AML-193 (cell line): ENCODE measurements at places on chromosomes 13 and 19.

DNA sequence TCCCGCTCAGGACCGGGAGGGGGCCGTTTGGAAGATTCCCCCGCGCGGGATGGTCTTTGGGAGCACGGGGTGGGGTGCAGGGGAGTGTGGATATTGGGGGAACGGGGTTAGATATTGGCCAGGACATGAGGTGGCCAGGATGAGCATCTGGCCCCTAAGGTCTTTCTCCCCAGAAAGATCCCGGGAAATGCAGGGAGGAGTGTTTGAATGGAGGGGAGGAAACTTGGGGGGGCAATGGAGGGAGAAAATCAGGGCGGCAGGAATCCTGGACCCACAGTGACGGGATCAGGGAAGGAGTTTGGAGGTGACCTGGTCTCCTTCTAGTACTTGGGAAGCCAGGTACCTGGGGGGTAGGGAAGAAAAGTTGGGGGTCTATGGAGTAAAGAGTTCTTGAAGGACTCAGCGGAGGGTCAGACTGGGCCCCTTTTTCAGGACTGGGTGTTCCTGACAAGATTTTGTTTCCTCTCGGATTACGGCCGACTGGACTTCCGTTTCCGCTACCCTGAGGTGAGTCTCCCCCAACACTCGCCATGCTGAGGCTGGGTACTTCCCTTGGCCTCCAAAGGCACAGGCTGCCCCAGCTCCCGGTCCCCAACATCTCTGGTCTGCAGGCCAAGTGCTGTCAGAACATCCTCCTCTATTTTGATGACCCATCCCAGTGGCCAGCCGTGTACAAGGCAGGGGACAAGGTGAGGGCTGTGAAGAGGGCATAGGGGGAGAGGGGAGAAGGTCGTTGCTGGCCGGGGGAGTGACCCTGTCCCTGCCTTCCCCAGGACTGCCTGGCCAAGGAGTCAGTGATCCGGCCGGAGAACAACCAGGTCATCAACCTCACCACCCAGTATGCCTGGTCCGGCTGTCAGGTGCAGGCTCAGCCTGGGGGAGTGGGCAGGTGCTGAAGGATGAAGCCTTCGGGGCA lies 989 bp downstream of the TMEM145 start:
- no peak for DNase-seq

GRCh38 chr19:5121266-5122120 lies 152.6 kb downstream of the KDM4B start:
- no peak for DNase-seq

GRCh38 chr19:14497228-14497921 lies 1.4 kb upstream of the GIPC1 start:
- DNase-seq: no peak

- DNase-seq: peak; percentile 97
Observed at GRCh38 chr19:20661150-20661819, at the start of gene ZNF626. Gene ZNF626 (minus strand): TSS chr19:20661571. CDS start chr19:20661446, 125 bp downstream.

DNA sequence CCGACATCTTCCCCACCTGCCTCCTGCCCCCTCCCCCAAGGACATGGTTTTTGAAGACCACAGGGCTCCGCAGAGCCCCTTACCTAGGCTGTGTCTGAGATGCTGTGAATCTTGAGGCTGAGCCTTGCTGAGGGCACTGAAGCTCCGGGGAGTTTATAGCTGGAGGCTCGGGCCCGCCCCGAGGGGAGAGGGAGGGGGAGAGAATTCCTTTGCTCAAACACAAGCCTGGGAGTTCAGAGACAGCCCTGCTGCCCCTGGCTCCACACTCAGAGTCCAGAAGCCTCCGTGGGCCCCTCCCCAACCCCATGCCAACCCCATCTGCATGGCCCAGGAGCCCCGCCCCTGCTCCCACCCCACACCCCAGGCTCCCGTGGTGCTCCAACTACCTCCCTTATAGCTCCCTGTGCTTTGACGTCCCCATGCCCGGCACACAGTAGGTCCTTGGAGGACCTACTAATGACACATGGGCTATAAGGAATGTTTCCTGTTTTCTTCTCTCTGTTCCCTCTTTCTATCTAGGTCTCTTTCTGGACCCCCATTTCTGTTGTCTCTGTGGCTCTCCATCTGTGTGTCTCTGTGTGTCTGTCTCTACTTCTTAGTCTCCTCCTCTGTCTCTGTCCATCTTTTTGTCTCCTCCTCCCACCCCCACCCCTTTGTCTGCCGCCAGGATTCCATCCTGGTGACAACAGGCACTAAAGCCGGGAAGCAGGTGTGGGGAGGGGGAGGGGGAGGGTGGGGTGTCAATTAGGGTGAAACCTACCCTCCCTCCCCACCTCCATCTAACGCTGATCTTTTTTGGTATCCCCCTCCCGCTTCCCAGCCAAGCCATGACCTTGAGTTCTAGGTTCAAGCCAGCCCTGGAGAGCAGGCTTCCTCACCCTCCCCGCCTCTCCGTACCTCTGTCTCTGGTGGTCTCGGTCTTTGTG lies at the start of gene TNNT1:
Gene TNNT1, minus strand, starts transcription at position 129 of the 926 bp plus-strand sequence. CDS start 2,049 bp downstream, outside the sequence.
- no peak for DNase-seq

DNA sequence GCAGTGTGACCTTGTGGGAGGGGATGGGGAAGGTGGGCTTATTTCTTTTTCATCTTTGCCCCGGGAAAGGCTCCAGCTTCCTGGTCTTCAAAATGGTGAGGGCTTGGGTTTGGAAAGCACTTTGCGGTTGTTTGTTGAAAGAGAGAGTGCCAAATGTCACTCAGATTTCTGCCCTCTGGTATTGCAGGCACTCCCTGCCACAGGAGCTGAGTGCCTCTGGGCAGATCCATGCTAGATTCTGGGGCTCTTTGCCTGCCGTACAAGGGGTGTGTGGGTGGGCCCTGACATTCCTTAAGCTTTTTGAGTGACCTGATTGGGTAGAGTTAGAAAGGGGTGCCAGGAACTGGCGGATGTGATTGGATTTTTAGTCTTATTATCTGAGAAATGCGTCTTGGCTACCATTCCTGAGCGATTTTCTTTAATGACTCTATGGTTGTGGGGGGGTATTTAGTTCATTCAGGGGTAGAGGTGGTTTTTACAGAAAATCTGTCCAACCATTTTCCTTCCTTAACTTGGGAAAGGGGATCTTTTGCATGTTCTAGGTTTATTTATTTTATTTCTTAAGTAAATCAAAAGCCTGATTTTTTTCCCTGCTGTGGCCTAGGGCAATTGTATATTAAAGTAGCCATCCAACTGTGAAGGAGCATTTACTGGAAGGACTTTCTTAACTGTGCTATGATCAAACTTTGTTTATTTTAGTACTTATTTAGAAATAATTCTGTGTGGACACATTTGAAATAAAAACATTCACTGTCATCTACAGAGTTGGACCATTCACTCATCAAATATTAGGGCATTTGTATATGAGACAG lies 3.2 kb downstream of the ARHGAP35 start:
- peak; percentile 24 for DNase-seq

GRCh38 chr13:113077953-113078901 lies 27.4 kb upstream of the F7 start:
- no peak for DNase-seq

DNA sequence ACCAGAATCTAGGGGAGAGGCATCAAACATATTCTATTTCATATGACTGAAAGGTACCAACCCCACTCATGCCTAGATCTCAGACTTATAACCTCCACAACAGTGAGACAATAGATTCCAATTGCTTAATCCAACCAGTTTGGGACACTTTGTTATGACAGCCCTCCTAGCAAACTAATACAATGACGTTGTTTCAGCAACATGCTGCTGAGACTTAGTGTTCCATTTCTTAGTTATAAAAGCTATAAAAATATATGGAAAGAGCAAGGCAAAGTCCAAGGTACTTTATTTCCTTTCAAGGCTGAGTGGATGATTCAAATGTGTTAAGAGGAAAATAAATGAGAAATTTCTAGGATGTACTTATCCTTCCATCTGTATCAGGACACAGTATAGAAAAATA lies 352.0 kb downstream of the FGF14 start:
- no peak for DNase-seq

GRCh38 chr19:45250832-45251451 lies at the start of gene MARK4:
Gene MARK4 (plus strand): TSS chr19:45251271. CDS start chr19:45251589, 318 bp downstream.
- peak; percentile 45 for DNase-seq

DNA sequence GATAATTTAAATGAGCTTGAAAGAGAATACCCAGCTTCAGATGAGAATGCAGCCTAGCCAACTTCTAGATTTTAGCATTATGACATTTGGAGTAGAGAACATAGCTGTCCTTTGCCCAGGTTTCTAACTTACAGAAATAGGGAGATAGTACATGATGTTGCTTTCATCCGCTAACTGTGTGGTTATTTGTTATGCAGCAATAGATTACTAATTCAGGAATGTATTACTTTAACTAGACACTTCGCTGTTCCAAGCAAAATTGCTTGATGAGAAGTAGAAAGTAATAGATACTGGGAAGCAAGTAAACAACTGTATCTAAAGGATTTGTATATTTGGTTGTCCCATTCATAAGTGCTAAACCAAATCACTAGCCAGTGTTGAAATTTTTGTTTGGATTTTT lies 790.9 kb upstream of the PRR20A start:
- DNase-seq: no peak

DNA sequence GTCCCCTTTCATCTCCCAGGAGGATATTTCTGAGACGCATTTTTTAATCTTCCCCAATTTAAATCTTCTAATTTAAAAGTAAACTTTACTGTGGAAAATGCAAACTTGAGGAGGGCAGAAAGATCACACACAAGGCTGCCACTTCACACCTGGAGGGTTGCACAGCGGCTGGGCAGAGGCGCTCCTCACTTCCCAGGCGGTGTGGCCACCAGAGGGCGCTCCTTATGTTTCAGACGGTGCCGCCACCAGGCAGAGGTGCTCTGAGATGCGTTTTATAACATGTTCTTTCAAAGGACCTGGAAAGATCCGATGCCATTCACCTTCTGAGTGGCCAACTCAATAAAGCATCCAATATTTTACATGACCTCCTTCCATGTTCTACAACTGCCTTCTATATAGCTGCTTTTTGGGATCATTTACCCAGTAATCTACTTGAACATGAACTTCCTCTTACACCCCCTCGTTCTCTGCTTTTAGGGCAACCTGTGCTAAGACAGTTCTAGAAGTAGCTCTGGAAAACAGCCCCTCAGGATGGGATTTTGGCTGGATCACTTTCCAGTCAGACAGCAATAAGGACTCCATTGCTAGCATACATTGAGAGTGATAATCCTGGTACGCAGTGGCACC lies 14.8 kb upstream of the MTUS2 start:
- peak; percentile 27 for DNase-seq

- no peak for DNase-seq
Observed at GRCh38 chr13:23554000-23554399, 16.2 kb upstream of the TNFRSF19 start.

DNA sequence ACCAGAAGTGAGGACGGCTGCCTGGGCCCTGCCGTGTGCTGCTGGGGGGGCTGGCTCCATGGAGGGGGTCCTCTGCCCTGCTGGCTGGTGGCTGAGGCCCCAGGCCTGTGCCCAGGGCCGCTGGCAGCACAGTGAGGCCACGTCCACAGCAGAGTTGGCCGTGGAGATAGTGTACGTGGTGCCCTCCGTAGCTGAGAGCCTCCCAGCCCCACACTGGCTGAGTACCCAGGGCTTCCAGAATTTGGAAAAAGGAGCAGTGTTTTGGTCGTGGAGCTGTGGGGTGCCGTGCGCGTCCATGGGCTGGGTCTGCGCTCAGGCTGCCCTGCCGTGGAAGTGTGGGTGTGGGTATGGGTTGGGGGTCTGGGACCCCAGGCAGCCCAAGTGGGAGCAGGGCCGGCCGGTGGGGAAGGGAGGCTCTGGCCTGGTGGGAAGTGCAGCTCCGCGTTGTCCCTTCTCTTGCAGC lies 5.9 kb downstream of the PTBP1 start:
- no peak for DNase-seq

DNA sequence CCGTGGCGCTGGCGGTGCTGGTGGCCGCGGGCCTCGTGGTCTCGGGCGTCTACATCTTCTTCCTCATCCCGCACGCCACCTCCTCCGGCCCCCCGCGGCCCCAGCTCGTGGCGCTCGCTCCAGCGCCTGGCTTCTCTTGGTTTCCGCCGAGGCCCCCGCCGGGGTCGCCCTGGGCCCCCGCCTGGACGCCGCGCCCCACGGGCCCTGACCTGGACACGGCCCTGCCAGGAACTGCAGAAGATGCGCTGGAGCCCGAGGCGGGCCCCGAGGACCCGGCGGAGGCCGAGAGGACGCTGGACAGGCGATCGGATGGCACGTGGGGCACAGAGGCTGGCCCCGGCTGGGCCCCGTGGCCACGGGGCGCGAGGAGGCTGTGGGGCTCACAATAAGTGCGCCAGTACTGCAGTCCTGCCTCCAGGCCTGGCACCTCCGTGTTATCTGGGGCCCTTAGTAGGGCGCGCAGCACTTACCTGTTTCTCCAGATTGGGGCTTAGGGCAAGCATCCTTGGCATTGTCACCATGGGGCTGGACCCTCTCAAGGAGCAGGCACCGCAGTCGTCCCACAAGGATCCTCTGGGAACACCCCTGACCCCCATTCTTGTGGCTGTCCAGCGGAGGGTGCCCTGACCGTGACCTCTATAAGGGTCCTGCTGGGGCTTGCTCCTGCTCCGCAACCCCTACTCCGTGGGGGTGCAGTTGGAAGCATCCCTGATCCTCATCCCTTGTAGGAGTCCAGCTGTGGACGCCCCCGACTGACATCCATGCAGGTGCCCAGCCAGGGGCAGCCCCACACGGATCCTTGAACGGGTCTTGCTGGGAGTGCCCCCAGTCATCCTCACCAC lies 1.5 kb downstream of the RNF225 start:
- DNase-seq: no peak

DNA sequence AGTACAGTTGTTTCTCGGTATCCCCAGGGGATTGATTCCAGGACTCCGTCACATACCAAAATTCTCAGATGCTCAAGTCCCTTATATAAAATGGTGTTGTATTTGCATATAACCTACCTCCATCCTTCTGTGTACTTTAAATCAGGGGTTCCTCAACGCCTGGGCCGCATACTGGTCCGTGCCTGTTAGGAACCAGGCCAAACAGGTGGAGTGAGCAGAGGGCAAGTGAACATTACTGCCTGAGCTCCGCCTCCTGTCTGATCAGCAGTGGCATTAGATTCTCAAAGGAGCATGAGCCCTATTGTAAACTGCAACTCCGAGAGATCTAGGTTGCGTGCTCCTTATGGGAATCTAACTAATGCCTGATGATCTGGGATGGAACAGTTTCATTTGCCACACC lies 42.2 kb upstream of the KCTD4 start:
- no peak for DNase-seq
